ENCODE measurements at places on chromosomes 1 and 21.

DNA sequence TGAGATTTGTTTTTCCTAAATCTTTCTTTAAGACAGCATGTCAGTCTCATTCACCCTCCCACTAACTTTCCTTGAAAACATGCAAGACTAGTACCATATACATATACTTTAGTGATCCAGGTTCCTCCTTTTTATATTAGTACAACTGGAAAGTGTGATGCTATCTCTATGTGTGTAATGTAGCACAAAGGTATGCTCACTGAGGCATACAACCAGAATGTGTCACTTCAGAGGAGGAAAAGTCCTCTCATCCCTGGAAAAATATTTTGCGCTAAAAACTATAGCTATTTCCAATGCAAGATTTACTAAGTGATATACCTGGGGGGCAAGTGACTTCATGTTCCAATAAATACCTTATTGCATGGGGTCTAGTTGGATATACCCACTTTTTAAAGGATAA is 45.9 kb downstream of the BARHL2 start:
- DNase-seq, result no peak

- no peak for DNase-seq
These were observed 357.8 kb upstream of the PTBP2 start for GRCh38 chr1:96363826-96364225.

- DNase-seq, result no peak
These were observed 29.4 kb upstream of the SLC19A1 start for GRCh38 chr21:45571641-45572040.

- DNase-seq, result no peak
These were observed 12.5 kb upstream of the TNNI3K start for GRCh38 chr1:74222701-74223100.

- no peak for DNase-seq
These were observed 88.7 kb upstream of the GRIK1 start for GRCh38 chr21:30028537-30028936.

All from WERI-Rb-1 (cell line).